ENCODE measurements at places on chromosomes 11 and 22. TPM values are rescaled to one million over a fixed set of nuclear protein-coding genes. Genes with fewer than 3 reads are reported as not detected.

EIF3F gene
- total RNA-seq, result 146 TPM

OR52I2 gene
- not detected for total RNA-seq

IFITM1 gene
- 34.1 TPM for total RNA-seq

PHOX2A gene
- not detected for total RNA-seq

LINC01488 gene
- not detected for total RNA-seq

MCHR1 gene
- total RNA-seq, result not detected

TRIM6 gene
- 0.13 TPM for total RNA-seq

PRDX5 gene
- total RNA-seq, result 206 TPM

LYVE1 gene
- 0.15 TPM for total RNA-seq

CARD18 gene
- not detected for total RNA-seq

SEPTIN5 gene
- total RNA-seq, result 58.9 TPM

MIAT gene
- 6.8 TPM for total RNA-seq

LRRC74B gene
- not detected for total RNA-seq

DERL3 gene
- total RNA-seq, result 2.0 TPM

NPTXR gene
- 116 TPM for total RNA-seq

NLRP14 gene
- not detected for total RNA-seq

PNPLA5 gene
- not detected for total RNA-seq

ZNF70 gene
- 9.6 TPM for total RNA-seq

RBM4 gene
- total RNA-seq, result 238 TPM

SLC16A8 gene
- total RNA-seq, result not detected

RFPL2 gene
- total RNA-seq, result not detected

TECTA gene
- total RNA-seq, result 0.52 TPM

TMEM191B gene
- not detected for total RNA-seq

KDM4D gene
- total RNA-seq, result 3.0 TPM
